Activated CD4-positive, alpha-beta T cell treated with anti-CD3 and anti-CD28 coated beads, Interleukin-2, amount 50 U/mL, for 1 hour (primary cell): ENCODE measurements at places on chromosomes 4 and X.

DNA sequence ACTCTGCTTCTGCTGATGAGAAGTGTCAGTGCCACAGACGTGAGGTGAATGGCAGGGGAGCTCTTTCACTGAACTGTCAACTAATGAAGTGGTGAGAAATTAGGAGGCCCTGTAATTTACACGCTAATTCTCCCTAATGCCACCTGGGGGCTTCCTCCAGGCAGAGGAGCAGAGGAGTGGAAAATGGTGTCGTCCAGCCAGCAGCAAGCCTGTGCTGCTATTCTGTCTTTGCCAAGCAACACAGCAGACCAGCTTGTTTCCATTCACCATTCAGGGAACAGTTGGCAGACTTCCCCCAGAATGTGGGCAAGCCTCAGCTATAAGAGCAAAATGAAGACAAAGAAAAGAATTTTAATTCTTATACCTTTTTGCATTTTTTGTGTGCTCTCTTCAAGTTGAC, 245.2 kb upstream of the TET2 start:
- DNase-seq = no peak

DNA sequence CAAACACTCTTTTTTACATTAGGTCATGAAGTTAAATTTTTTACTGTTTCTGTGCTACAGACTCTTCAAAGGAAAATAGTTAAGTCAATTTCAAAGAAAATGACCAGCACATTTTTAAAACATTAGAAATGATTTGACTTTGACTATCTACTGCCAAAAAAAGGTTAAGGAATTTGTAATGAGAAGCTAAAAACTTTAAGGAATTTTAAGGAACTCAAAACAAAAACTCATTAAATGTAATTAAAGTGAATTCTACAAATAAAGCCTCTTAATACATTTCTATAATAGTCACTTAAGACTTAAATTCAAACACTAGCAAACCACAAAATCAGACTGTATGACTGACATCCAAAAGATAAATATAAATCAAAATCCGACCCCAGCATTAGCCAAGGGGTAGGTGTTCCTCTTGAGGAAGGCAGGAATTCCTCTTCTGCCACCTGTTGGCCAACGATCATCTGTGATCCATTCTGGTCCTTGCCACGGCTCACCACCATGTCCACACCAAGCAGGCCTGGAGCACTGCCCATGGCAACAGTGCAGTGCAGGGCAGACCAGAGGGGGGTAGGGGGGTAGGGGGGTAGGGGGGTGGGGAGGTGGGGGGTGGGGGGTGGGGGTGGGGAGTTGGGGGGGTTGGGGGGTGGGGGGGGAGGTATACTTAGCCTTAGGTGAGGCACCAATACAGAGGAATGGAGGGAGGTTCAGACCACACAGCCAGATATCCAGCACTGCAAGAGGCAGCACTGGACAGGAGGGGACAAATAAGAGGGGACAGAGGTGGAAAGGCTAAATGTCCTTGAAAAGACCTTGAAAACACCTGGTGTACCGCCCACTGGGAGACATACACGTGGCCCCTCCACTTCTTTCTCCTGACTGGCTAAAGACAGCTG, 287.4 kb downstream of the CHIC1 start:
- no peak for DNase-seq

DNA sequence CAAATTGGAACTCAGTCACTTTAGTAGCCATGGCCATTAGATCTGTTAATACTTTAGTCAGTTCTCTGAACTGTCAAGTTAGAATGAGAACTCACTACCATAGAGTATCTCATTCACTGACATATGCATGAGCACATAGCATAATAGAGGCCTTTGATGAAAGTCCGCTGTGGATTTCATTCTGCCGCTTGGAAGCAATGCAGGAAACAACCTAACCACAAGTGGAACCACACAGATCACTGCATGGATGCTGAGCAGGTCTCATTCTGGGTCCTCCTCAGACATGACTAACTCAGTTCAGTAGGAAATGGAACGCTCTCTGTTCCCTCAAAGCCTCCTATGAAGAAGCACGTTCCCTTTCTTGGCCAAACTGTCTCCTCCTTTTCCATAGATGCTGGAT, 1624.8 kb upstream of the TENM3 start:
- no peak for DNase-seq

GRCh38 chr4:111283066-111283677, 660.3 kb upstream of the PITX2 start:
- peak; percentile 6 for DNase-seq

DNA sequence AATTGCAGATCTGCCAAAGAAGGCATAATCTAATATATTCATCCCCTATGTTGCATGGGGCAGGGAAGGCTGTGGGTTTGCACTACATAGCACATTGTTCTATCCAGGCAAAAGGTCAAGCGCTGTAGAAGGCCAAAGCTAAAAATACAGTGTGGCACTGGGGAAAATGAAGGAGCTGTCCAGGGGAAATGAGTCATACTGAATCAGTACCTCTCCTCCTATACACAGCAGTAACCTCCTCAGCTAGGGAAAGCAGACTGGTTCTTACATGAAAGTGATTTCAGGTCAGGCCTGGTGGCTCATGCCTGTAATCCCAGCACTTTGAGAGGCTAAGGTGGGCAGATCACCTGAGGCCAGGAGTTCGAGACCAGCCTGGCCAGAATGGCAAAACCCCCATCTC, 31.0 kb upstream of the SLC25A4 start:
- DNase-seq = no peak

- no peak for DNase-seq
These were observed 21.7 kb upstream of the MTM1 start for GRCh38 chrX:150546711-150547153.

- no peak for DNase-seq
These were observed 593 bp downstream of the SH3RF1 start for GRCh38 chr4:169269916-169270809.

- no peak for DNase-seq
These were observed 313.2 kb downstream of the PACRGL start for GRCh38 chr4:21013501-21013900.

DNA sequence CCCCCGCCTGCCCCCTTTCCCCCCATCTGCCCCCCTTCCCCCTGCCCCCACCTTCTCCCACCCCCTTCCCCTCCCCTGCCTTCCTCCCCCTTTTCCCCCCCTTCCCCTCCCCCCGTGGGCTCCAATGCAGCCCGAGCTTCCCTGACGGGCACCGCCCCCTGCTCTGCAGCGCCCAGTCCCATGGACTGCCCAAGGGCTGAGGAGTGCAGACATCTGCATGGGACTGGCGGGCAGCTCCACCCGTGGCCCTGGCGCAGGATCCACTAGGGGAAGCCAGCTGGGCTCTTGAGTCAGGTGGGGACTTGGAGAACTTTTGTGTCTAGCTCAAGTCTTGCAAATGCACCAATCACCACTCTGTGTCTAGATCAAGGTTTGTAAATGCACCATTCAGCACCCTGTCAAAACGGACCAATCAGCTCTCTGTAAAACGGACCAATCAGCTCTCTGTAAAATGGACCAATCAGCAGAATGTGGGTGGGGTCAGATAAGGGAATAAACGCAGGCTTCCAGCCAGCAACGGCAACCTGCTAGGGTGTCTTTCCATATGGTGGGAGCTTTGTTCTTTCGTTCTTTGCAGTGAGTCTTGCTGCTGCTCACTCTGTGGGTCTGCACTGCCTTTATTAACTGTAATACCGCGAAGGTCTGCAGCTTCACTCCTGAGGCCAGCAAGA, 300.5 kb upstream of the PABPC4L start:
- no peak for DNase-seq

DNA sequence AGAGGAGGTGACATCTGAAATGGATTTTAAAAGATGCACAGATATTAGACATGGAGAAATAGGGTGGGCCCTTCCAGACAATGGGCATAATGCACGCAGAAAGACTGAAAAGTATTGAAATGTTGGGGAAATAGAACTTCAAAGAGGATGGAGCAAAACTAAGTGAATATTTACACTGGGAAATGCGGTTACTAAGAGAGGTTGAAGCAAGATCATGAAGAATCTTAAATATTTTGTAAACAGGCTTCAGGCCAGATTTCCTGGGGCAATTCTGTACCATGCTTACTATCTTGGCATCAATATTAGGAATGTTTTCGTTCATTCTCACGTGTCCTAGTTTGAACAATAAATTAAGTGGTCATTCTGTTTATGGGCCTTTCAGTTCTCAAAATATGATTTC, 216.3 kb downstream of the ADAMTS3 start:
- no peak for DNase-seq

- DNase-seq = no peak
These were observed 129.1 kb upstream of the PACRGL start for GRCh38 chr4:20570981-20571715.

DNA sequence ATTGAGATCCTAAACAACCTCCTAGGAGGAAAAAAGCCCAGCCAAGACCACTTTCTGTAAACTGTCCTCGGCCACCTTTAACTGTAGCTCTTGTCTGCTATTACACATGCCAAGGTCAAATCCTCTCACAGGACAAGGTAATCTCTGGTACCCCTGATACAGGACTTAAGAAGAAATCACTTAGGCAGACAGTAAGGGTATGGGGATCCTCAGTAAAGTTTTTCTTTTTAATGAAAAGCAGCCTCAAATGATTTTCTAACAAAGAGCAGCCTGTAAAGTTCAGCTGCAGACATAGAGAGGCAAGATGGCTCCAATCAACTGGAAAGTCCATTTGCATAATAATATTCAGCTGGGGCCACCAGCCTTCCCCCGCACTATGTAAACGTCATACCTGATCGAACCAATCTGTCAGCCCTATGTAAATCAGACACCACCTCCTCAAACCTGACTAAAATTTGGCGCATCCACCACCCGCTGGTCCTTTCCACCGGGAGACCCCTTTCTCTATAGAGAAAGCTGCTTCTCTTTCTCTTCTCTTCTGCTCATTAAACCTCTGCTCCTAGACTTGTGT, 14.6 kb upstream of the MPP1 start:
- no peak for DNase-seq

- no peak for DNase-seq
These were observed 212.3 kb downstream of the MAD2L1 start for GRCh38 chr4:119854364-119854763.

- DNase-seq = no peak
These were observed 140.5 kb downstream of the KLHL8 start for GRCh38 chr4:87079967-87080366.

DNA sequence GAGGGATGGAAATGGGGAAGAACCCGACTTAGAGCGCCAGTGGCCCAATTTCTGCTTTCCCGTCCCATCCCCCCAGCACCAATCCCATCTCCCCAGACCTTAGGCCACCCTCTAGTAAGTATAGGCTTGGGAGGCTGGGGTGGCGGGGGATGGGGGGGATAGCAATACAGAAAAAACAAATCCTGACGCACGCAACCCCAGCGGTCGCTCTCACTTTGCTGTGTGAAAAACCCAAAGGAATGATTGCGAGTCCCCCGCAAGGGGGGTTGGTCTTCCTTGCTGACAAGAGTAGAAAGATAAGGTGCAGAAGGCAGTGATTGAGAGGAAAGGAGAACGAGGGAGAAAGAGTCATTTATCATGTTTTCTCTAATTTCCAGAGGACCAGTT, 863 bp downstream of the CPE start:
- no peak for DNase-seq

DNA sequence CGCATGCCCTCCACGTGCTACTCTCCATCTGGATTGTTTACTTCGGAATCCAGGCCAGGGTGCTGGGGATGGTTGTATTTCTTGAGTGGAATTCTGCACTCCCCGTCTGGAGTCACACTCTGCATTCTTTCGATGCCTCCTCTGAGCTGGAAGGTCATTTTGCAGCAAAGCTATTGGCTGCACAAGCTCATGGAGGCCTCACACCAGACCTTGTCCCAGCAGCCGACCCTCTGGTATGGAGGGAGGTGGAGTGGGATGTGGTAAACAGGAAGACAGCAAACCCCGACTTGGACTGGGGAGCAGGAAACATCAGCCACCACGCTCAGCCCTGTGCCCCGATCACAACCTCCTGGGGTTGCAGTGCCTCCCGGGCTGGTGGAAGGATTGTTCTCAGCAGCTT, 225.3 kb upstream of the LNX1 start:
- no peak for DNase-seq

DNA sequence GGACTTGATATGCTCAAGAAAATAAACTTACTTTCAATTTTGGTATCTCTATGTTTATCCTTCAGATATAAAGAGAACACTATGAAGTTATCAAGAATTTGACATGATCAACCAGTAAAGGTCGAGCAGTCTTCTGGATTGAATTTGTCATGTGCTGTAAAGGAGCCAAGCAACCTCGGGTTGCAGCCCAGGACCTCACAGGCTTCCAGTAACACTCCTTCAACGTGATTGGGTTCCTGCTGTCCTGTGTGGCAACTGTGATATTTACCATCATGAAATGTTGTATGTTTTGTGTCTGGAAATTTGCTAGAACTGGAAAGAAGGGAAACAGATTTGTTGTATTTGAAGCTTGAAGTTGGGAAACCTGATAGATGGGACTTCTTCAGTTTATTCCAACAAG, 52.0 kb upstream of the UGT2B7 start:
- DNase-seq = no peak

- no peak for DNase-seq
These were observed 93.2 kb downstream of the IL1RAPL2 start for GRCh38 chrX:104659005-104659744.

- DNase-seq = no peak
These were observed 651.1 kb downstream of the ANKRD50 start for GRCh38 chr4:124061413-124061812.

- no peak for DNase-seq
These were observed 7.2 kb upstream of the MAGIX start for GRCh38 chrX:49155243-49155899.

GRCh38 chr4:7772711-7773385, 166.8 kb downstream of the AFAP1 start:
- no peak for DNase-seq

DNA sequence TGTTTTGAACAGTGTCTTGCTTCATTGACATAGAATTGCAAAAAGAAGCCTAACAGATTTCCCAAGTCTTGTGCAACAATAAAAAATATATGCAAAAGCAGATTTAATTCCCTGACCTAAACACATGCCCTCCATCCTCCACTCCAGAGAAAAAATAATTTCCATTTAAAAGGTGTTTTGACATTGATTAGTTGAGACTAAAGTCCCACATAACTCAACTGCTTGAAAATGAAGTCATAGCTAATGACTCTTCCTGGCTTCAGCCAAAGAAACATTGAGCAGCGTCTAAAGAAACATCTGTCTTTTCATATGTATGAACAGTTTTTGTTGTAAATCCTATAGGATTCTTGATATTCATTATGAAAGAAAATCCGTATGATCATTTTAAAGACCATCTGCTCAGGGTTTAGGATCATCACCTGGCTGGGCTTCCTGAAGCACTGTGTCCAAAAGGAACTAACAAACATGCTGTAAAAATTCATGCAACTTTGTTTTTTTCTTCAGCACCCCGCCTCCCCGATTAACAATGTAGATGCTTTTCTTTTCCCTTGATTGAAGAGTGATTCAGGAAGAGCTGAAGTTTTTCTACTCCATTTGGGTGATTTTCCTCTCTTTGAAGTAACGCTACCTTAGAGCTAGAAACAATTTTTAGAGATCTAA, 273.4 kb downstream of the HS3ST1 start:
- no peak for DNase-seq

GRCh38 chr4:25535278-25535677, 120.4 kb upstream of the SLC34A2 start:
- no peak for DNase-seq

- DNase-seq = no peak
These were observed 31.5 kb upstream of the DCLK2 start for GRCh38 chr4:150046728-150047217.
